ENCODE measurements at places on chromosomes 11 and 22. TPM values are rescaled to one million over a fixed set of nuclear protein-coding genes. Genes with fewer than 3 reads are reported as not detected.

The TOLLIP gene
- total RNA-seq = 27.5 TPM

The CDCA5 gene
- total RNA-seq = 2.8 TPM

The GNAZ gene
- total RNA-seq = 175 TPM

The GPHA2 gene
- not detected for total RNA-seq

The UBQLN3 gene
- total RNA-seq = 1.3 TPM

The TUBA8 gene
- 4.1 TPM for total RNA-seq

The MMP1 gene
- not detected for total RNA-seq

The MYO18B gene
- 0.31 TPM for total RNA-seq

The GGTLC3 gene
- not detected for total RNA-seq

The TPBGL gene
- total RNA-seq = not detected

The LYVE1 gene
- 1.3 TPM for total RNA-seq

Measured in parietal lobe (tissue), 2 donors.